Thoracic aorta (tissue), 2 donors: ENCODE measurements at places on chromosomes 11 and 22. TPM values are rescaled to one million over a fixed set of nuclear protein-coding genes. Genes with fewer than 3 reads are reported as not detected.

APBB1 gene
- total RNA-seq: 63.6 TPM

PNPLA3 gene
- not detected for total RNA-seq

PHOX2A gene
- total RNA-seq: not detected

PRR5 gene
- 7.3 TPM for total RNA-seq

IFITM10 gene
- total RNA-seq: 28.6 TPM

PKNOX2 gene
- total RNA-seq: 9.2 TPM

MUC6 gene
- 13.1 TPM for total RNA-seq

UBE2L6 gene
- 22.6 TPM for total RNA-seq

PRG3 gene
- total RNA-seq: not detected

SERPING1 gene
- total RNA-seq: 695 TPM

CARD18 gene
- total RNA-seq: not detected

SEPTIN5 gene
- total RNA-seq: 47.7 TPM

OR4A16 gene
- total RNA-seq: not detected

- H3K27me3 ChIP-seq: no peaks in the 10 kb centered on the region
- H3K4me1 ChIP-seq: no peaks in the 10 kb centered on the region
- no peak for DNase-seq
- no peaks in the 10 kb centered on the region for H3K36me3 ChIP-seq
- no peak overlapping the region for H3K27ac ChIP-seq
- H3K4me3 ChIP-seq: no peak overlapping the region
Observed at GRCh38 chr11:2484576-2485125, 39.8 kb downstream of the KCNQ1 start.

GRCh38 chr11:33449798-33450197 is 192.6 kb downstream of the HIPK3 start:
- no peaks in the 10 kb centered on the region for H3K36me3 ChIP-seq
- H3K27ac ChIP-seq: no peak overlapping the region
- H3K4me1 ChIP-seq: no peaks in the 10 kb centered on the region
- no peak overlapping the region for H3K4me3 ChIP-seq
- DNase-seq: no peak

- no peak overlapping the region for H3K27ac ChIP-seq
- peaks cover 28% of the 10 kb centered on the region for H3K36me3 ChIP-seq
- no peak overlapping the region for H3K4me3 ChIP-seq
- H3K4me1 ChIP-seq: no peaks in the 10 kb centered on the region
Observed at GRCh38 chr22:19052941-19053541, 69.2 kb downstream of the DGCR2 start.

DNA sequence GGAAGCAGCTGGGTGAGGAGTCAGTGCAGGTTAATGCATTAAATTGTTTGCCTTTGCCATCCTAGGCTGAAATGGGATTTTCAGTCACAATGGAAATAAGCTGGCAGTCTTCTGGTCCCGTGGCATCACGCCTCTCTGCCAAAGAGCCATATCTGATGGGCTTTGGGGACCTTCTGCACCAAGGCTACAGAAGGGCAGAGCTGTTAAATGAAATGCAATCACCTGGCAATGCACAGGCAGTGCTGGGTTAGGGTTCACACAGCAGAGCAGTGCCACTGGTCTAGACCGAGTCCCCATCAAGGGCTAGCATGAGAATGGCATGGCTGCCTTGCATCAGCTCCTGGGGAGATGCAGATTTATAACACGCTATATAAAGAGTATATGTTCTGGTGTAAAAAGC is 749.2 kb downstream of the NTM start:
- no peaks in the 10 kb centered on the region for H3K36me3 ChIP-seq
- DNase-seq: no peak
- H3K4me3 ChIP-seq: no peak overlapping the region
- H3K27me3 ChIP-seq: no peaks in the 10 kb centered on the region
- H3K4me1 ChIP-seq: no peaks in the 10 kb centered on the region

GRCh38 chr11:64546600-64546999 is 44.4 kb upstream of the SLC22A12 start:
- no peaks in the 10 kb centered on the region for H3K4me1 ChIP-seq
- no peak overlapping the region for H3K4me3 ChIP-seq
- H3K36me3 ChIP-seq: no peaks in the 10 kb centered on the region
- H3K27me3 ChIP-seq: no peaks in the 10 kb centered on the region

DNA sequence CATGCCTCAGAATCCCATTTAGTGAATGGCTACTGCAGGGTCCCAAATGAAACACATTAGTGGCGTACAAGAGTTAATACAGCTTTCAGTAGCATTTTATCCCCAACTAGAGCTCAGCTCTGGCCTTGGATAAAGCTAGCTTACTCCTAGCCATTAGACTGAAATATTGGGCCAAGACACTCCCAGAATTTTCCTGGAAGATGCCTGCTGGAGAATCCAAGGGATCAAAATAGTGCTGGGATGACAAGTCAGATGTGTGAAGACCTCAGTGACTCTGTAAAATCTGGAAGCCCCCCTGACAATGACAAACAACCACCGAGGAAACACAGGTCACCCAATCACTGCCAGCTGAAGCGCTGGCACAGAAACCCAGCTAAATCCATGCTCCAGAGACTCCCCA is 303.1 kb upstream of the SORL1-AS1 start:
- no peak overlapping the region for H3K4me3 ChIP-seq
- no peaks in the 10 kb centered on the region for H3K36me3 ChIP-seq
- no peak overlapping the region for H3K27ac ChIP-seq
- peaks cover 30% of the 10 kb centered on the region for H3K4me1 ChIP-seq

DNA sequence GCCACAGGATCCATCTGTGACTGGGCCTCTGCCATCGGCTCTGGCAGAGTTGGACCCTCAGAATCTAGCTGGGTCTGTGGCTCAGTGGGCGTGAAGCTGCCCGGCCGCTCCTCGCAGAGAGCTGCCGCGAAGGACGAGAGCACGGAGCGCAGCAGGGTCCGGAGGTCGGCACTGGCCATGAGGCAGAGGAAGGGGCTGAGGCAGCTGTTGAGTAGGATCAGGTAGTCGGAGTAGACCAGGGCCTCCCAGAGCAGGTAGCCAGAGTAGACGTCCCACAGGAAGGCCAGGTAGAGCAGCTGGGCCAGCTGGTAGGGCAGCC is 912 bp downstream of the GPR152 start:
- H3K27ac ChIP-seq: no peak overlapping the region
- no peaks in the 10 kb centered on the region for H3K4me1 ChIP-seq
- no peak overlapping the region for H3K4me3 ChIP-seq
- H3K36me3 ChIP-seq: no peaks in the 10 kb centered on the region

GRCh38 chr11:12164061-12165014 is 53.9 kb downstream of the MICAL2 start:
- peak overlapping the region; percentile 98 for H3K27ac ChIP-seq
- peak overlapping the region; percentile 2 for H3K4me3 ChIP-seq
- peaks cover 21% of the 10 kb centered on the region for H3K36me3 ChIP-seq
- no peak for DNase-seq
- peaks cover 70% of the 10 kb centered on the region for H3K4me1 ChIP-seq

DNA sequence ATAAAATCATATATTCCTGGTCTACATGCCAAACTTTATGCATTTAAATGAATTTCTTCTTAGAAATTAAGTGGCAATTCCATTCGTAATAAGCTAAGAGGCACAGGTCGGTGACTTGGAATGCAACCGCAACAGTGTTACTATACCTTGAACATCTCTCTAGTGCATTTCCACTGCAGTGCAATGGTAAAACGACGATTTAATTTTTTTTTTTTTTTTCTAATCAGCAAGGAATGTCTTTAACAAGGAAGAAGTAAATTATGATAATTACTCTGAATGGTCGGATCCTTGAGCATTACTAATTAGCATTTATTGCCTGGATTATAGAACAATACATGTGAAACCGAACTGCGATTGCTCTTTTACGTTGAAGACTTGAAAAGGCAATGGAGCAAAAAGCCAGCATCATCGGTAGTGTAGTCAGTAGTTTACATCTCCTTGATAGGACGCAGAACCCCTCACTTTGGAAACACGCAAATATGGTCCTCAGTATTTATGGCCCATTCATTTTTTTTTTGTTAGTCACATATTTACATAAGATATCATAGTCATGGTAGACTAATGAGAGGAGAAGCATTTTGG is 20.2 kb downstream of the BLID start:
- no peaks in the 10 kb centered on the region for H3K36me3 ChIP-seq
- peak overlapping the region; percentile 96 for H3K27ac ChIP-seq

- H3K27ac ChIP-seq: no peak overlapping the region
- no peaks in the 10 kb centered on the region for H3K4me1 ChIP-seq
- H3K27me3 ChIP-seq: no peaks in the 10 kb centered on the region
- H3K36me3 ChIP-seq: no peaks in the 10 kb centered on the region
- no peak overlapping the region for H3K4me3 ChIP-seq
Observed at GRCh38 chr11:112499153-112499880, 238.7 kb upstream of the PLET1 start.

DNA sequence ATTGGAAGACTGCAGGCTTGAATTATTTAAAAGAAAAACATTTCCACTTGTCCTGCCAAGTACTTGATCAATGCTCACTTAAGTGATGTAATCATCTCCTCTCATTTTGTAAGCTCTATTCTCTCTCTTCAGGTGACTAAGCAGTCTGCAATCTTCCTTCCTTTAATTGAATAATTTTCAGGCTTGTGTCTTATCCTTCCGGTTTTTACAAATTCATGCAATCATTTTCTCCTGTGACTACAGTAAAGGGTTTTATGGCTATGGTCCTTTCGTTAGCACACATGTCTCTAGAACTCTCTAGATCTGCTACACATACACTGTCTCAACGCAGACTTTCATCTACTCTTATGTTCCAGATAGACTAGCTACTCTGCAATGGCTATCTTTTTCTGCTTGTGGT is 12.6 kb upstream of the UPB1 start:
- no peaks in the 10 kb centered on the region for H3K36me3 ChIP-seq
- H3K4me1 ChIP-seq: no peaks in the 10 kb centered on the region
- no peak for DNase-seq
- H3K27ac ChIP-seq: no peak overlapping the region
- H3K4me3 ChIP-seq: no peak overlapping the region

GRCh38 chr11:16799890-16800289 is 61.4 kb downstream of the C11orf58 start:
- no peak overlapping the region for H3K4me3 ChIP-seq
- no peaks in the 10 kb centered on the region for H3K36me3 ChIP-seq

GRCh38 chr11:3947061-3947460 is 91.6 kb downstream of the STIM1 start:
- H3K27me3 ChIP-seq: no peaks in the 10 kb centered on the region
- H3K4me3 ChIP-seq: peak overlapping the region; percentile 6
- DNase-seq: no peak

GRCh38 chr22:41252365-41252764 is 11.6 kb upstream of the CHADL start:
- H3K27ac ChIP-seq: no peak overlapping the region
- no peak overlapping the region for H3K4me3 ChIP-seq
- H3K27me3 ChIP-seq: no peaks in the 10 kb centered on the region
- DNase-seq: no peak

DNA sequence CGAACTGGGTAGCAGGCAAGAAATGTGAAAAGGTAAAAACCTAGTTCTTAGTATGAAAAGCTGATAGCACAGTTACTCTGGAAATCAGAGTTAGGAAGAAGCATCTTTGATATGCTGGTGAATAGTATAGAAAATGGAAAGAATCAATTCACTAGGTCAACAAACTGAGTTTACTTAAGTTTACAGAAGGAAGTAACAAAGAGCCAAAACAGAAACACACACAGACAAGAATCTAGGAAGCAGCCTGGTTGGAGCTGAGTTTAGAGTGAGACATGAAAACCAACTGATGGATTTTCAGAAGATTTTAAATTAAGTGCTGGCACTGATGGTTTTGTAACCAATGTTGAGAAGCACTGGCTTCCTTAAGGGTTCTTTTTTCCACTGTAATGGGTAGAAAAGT is 296.3 kb downstream of the CADM1 start:
- no peaks in the 10 kb centered on the region for H3K36me3 ChIP-seq
- H3K4me3 ChIP-seq: no peak overlapping the region
- H3K27ac ChIP-seq: no peak overlapping the region
- no peaks in the 10 kb centered on the region for H3K27me3 ChIP-seq
